Calu3 (cell line): ENCODE measurements at places on chromosomes 16 and 17. TPM values are rescaled to one million over a fixed set of nuclear protein-coding genes. Genes with fewer than 3 reads are reported as not detected.

The CHD9NB gene
- total RNA-seq = 5.9 and 6.4 TPM in 2 replicates

The SYT17 gene
- total RNA-seq = 10.6 and 16.6 TPM in 2 replicates

The LCAT gene
- total RNA-seq = 14.7 and 15.2 TPM in 2 replicates

GRCh38 chr17:75611851-75612429 is 21.3 kb upstream of the SMIM5 start:
- no peak overlapping the region for H3K27ac ChIP-seq
- peaks cover 38% of the 10 kb centered on the region for H3K4me1 ChIP-seq
- H3K4me3 ChIP-seq = no peak overlapping the region
- DNase-seq = no peak

GRCh38 chr17:49829026-49829425 is 18.8 kb downstream of the TAC4 start:
- H3K27me3 ChIP-seq = no peaks in the 10 kb centered on the region
- DNase-seq = no peak
- peaks cover 22% of the 10 kb centered on the region for H3K4me1 ChIP-seq

GRCh38 chr16:9438991-9439390 is 347.5 kb downstream of the HAPSTR1 start:
- H3K4me3 ChIP-seq = no peak overlapping the region
- H3K27ac ChIP-seq = no peak overlapping the region
- no peaks in the 10 kb centered on the region for H3K36me3 ChIP-seq
- DNase-seq = no peak

DNA sequence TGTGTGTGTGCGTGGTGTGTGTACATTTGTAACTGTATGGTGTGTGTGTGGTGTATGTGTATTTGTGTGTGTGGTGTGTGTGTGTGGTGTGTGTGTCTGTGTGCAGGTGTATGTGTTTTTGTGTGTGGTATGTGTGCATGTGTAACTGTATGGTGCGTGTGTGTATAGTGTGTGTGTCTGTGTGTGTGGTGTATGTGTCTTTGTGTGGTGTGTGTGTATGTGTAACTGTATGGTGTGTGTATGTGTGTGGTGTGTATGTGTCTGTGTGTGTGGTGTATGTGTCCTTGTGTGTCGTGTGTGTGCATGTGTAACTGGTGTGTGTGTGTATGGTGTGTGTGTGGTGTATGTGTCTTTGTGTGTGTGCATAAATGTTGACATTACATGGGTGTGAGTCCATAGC is 163.7 kb upstream of the PLCG2 start:
- no peaks in the 10 kb centered on the region for H3K36me3 ChIP-seq
- no peaks in the 10 kb centered on the region for H3K27me3 ChIP-seq
- H3K4me3 ChIP-seq = no peak overlapping the region
- no peak overlapping the region for H3K27ac ChIP-seq
